ENCODE measurements at places on chromosomes 4 and X.

DNA sequence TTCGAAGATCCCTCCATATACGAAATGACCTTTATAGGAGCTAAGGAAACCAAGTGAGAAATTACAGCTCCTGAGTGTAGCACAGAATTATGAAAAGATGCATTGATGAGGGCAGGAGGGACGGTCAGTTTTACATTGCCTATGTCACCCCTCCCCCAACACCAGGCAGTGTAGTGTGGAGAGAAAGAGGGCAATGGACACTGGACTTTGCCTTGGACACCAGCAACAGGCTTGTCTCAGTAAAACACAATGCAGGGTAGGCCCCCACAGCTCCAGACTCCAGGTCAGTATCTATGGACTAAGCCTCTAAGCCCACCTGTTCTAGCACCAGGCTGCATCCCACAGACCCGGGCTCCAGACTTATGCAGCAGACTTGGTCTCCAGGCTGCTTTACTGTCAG is 16.5 kb downstream of the APOOL start:
- no peak for DNase-seq

DNA sequence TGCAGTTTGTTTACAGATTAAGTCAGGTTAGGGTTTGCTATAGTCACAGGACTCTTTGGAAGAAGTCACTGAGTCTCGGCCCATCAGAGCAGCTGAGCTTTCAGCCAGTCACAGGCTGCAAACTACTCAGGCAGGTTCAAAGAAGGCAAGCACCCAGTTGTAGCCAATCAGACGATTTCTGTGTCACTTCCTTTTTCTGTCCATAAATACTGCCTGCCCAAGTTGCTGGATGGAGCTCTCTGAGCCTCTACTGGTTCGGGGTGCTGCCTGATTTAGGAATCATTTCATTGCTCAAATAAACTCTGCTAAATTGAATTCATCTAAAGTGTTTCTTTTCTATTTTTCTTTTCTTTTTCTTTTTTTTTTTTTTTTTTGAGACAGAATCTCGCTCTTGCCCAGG is 7.3 kb upstream of the SH3BP2 start:
- no peak for DNase-seq

GRCh38 chr4:6194458-6195195 is 5.7 kb downstream of the JAKMIP1 start:
- no peak for DNase-seq

DNA sequence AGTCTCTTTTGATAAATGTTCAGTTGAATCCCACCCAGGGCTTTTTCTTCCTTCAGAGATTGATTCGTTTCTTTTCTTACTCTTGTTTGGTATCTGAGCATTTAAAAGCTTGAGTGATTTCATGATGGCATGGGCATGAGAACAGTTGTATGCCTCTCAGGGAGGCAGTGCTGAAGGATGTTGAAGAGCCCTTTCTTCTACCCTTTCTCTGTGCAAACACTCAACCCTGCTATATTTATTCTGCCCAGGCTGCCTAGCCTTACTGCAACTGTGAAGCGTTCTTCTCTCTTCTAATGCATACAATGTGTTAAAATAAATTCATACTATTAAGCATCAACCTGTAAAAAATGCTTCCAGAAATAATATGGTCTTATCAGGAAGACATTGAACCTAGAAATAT is 367.6 kb upstream of the LCORL start:
- no peak for DNase-seq

GRCh38 chr4:87529187-87529586 is at the start of gene SPARCL1:
SPARCL1 (minus strand) TSS chr4:87529376; CDS start chr4:87499574, 29,802 bp downstream.
- no peak for DNase-seq

- DNase-seq, result no peak
Observed at GRCh38 chr4:187417721-187418120, 577.9 kb upstream of the ZFP42 start.

DNA sequence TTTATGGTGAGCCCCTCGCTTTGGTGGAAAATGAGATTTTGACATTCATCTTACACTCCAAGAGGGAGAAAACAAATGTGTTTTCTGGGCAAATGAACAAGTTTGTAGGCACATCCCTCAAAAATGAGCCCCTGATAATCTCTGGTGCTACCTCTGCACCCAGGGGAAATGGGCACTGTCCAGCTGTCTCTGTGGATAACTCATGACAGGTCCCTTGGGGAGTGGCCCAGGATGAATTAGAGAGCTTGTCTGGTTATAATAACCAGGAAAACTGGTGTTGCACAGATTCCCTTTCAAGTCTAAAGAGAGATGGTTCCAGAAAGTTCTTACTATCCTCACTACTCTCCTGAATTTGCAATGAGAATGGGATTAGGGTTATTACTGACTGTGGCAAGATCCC is 7.5 kb downstream of the RASL11B start:
- no peak for DNase-seq

Measured in D341Med (cell line).